ENCODE measurements at places on chromosomes 7 and 10.

GRCh38 chr7:131482800-131483199 is 73.6 kb downstream of the PODXL start:
- no peak for DNase-seq

DNA sequence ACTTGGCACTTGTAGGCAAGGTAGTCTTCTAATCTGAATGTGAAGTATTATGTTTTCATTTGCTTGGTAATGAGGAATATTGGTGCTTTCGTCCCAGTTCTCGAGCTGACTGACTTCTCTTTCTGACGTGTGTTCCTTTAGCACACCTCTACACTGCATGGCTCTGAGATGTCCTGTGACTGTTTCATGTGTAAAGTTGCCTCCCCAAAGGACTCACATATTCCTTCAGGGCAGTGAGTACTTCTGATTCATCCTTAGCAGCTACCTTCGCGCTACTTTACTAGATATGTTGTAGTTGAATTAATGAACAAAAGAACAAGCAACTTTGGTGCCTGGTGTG is 113.7 kb downstream of the EGFR start:
- no peak for DNase-seq

GRCh38 chr7:25786936-25787335 is 365.1 kb upstream of the NFE2L3 start:
- no peak for DNase-seq

DNA sequence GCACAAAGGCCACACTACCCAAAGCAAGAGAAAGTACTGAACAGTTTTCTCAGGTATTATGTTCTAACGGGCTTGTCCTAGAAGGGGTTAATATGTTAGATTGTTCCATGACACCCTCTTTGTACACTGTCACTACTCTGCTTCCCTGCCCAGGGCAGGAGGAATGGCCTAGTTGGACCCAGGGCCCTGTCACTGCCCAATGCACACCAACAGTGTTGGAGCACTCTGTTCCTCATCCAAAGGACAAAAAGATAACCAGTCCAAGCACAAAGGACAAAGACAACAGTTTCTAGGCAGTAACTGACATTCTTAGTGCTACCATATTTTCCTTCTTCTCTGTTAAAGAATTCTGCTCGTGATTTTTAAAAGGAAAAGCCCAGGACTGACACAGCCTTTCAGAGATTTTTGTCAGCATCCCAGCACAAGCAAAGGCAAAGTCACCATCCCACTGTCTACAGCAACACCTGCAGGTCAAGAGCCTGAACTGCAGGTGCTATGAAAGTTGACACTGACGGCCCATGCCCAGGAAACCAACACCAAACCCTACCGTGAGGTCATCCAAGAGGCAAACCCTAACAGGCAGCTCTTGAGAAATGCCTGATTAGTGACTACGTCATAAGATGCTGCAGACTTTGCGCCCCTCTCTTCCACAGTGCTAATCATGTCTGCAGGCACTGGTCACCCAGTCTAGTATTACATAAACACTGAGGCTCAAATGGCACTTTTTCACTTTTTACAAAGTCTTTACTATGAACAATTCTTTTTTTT is 13.2 kb downstream of the NUDCD3 start:
- DNase-seq, result peak; percentile 63

- DNase-seq, result no peak
These were observed 100.9 kb downstream of the PHTF2 start for GRCh38 chr7:77899516-77899915.

DNA sequence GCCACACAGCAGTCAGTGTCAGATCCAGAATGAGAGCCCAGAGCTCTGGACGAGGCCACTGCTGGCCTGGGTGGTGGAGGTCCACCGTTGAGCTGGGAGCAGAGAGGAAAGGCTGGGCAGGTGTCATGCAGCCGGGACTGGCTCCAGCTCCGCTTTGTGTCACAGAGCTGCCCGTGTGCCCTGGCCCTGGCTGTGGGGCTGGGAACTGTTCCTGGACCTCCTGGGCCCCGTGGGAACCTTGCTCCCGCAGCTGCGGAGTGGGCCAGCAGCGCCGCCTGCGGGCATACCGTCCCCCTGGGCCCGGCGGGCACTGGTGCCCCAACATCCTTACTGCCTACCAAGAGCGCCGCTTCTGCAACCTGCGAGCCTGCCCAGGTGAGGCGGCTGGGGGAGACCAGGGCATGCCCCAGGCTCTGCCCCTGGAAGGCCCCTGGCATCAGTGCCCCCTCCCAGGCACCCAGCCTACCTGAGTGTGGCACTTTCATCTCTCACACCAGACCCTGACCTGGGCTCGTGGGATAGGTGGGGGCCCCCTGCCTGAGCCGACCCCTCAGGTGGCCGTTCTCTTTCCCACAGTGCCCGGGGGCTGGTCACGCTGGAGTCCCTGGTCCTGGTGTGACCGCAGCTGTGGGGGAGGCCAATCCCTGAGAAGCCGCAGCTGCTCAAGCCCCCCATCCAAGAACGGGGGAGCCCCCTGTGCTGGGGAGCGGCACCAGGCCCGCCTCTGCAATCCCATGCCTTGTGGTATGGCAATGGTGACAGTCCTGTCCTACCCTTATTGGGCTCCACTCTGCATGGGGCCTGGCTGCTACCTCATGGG is 18.8 kb upstream of the ZNF862 start:
- no peak for DNase-seq

GRCh38 chr10:105104297-105104696 is 463.2 kb downstream of the SORCS3 start:
- DNase-seq, result no peak

DNA sequence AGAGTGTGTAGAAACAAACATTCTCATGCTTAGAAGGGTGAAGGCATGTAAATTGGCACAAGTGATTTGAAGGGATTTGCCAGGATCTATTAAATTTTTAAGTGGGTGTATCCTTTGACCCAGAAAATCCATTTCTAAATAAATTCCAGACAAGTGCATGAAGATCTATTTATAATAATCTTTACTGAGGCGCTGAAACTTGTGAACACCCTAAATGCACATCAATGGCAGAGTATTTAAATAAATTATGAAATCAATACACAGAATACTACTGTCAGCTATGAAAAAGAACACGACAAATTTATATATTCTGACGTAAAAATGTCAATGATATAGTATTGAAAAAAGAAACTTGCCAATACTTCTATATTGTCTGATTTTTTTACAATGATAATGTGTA is 17.9 kb downstream of the ZNF777 start:
- DNase-seq, result no peak

- no peak for DNase-seq
These were observed 197.4 kb downstream of the AHR start for GRCh38 chr7:17495655-17496394.

DNA sequence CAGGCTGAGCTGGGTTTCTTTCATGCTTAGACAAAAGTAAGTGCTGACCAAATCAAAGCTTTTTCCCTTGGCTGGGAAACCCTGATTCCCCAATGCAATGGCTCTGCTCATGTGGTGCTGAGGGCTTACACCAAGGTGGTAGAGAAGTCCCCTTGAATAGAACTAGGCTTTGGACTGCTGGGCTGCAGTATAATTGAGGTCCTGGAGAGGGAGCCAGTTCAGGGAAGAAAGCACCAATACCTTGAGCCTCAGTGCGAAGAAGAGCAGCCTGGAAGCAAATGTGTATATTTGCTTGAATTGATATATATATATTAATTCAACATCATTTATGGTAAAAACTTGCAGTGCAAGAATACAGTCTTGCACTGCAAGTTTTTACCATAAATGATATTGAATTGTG is 391.1 kb downstream of the RPS24 start:
- no peak for DNase-seq

DNA sequence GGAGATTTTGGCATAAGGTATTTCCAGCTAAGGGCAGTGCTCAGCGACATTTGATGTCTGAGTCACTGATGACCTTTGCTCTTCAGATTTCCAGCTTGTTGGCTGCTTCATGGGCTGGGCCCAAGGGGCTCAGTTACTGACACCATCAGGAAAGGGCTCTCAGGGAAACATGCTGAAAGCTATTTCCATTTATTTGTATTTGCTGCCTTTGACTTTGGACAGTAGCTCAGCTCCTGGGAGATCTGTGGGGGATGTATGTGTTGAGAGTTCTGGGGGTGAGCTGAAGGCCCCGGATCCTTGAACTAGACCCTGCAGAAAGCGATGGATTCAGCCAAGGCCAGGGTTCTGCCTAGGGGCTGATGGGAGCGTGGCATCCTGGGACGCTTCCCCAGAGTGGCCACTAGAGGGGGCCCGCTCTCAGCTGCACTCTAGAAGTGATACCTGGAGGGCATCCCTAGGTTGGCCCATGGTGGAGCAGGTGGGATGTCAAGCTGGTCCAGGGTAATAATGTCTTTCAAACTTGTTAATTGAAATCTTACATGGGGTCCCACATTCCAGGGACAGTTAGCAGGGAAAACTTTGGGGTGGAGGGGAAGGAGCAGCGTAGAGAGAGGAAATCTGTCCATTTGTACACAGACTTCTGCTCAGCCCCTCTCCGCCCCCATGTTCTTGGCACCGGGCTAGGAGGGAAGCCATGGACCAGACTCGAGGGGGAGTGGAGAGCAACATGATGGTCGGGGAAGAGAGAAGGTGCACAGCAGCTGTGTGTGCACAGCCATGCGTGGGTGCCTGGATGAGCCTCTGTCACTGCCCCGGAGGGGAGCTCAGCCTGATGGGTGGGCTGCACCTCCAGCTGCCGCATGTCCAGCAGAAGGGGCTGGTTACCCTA is 3.0 kb upstream of the BTBD16 start:
- no peak for DNase-seq

DNA sequence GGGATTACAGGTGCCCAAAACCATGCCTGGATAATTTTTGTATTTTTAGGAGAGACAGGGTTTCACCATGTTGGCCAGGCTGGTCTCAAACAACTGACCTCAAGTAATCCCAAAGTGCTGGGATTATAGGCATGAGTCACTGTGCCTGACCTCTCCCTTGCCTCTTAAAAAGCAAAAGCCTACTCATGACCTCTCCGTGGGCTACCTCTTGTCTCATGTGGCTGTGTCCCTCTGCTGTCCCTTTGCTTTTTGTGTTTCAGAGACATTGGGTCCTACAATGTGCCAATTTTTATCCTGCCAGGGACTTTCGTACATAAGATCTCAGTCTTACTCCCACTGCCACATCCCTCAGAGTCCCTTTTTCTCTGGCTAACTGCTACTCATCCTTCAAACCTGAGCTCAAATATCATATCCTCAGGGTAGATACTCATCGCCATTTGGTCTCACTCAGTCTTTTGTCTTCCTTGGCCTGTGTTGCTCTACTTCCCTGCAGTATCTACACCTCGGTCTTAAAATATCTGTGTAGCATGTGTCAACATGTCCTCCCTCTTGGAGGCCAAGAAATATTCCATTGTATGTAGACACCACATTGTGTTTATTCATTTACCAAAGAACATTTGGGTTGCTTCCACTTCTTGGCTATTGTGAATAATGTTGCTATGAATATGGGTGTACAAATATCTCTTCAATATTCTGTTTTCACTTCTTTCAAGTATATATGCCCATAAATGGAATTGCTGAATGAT is 465.0 kb upstream of the KLF6 start:
- DNase-seq, result no peak

DNA sequence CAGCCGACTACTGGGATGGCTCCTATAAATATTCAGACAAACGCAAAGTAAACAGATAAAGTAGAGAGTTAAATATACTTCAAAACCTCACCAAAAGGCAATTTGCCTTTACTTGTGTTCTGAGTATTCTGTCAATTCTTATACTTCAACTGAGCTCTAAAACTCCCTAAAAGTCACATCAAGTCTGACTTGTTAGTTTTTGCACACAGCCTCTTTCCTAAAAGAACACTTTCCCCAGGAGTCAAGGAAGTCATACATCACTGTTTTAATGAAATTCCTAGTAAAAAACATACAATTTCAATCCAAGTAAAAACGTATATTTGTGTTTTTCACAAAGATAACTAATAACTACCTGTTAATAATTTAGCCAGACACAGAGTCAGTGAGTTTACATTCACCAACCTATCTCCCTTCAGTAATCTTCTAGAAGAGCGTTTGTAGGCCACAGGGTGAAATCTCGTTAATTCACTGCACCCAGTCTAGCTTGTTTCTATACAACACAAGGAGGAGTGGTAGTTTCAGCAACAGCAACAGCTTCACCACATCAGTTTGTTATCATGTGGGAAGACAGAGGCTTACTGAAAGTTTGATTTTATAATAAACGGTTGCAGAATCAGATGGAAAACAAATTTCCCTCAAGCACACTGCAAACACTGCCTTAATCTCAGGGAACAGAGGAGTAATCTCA is 2.7 kb downstream of the COBL start:
- no peak for DNase-seq

GRCh38 chr10:93600446-93601145 is 439 bp downstream of the RBP4 start:
- no peak for DNase-seq

DNA sequence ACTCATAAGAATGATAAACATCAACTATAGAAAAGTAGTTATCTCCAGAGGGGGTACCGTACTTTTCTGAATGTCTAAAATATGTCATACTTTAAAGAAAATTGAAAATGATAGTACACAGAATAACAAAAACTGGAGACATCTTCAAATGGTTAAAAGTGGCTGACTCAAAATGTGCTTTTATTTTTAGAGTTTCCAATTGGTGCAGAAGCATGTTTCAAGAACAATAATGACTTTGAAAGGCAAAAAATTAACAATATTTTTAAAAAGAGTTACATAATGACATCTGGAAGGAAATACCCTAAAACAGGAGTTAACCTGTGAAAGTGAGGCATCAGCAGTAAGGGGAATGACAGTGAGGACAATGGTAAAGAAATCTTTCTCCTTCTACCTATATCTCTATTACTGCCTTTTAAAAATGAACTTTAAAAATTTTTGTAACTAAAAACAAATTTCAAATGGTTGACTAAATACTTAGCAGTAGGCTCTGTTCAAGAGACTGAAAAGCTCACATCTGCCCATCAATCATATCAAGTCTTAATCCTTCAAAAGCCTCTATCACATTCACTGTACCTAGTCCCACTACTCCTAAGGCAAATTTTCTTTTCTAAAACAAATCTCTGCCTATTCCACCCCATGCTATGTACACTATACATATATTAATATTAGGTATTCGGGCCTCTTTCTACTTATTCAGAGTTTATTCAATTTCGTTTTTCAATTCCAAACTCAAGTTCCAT is 3.0 kb downstream of the ASZ1 start:
- DNase-seq, result no peak

DNA sequence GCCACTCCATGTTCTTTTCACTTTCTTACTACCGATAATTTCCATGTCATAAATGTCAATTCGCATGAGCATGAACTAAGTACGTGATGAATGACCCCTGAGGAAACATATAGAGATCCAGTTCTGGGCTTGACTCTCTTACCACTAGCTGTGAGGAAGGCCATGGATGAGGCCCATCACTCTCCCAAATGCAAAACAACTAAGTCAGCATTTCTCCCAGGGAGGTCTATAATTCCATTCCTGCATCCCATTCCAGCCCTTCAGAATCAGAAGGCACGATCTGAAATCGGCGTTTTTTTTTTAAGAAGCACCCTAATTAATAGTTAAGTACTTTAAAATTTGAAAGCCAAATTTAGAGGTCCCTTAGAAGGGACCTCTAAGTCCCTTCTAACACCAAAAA is 116.5 kb downstream of the CABCOCO1 start:
- DNase-seq, result no peak

DNA sequence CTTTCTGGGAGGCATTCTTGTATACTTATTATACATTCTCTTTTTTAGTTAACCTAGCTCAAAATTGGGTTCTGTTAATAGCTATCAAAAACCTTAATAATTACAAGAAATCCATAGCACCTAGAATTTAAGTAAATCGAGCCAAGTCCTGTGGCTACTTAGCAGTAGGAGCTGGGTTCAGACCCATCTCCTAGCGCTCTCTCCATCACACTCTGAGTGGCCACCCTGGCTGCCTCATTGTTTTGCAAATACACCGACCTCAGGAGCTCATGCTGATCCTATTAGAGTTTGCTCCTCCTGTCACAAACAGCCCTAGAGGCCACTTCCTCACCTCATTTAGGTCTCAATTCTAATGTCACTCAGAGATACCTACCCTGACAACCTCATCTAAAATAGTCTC is 46.2 kb upstream of the OSBPL3 start:
- DNase-seq, result no peak

Measured in CD4-positive, alpha-beta T cell treated with Interferon gamma for 1 hour (primary cell).